Activated CD4-positive, alpha-beta memory T cell treated with anti-CD3 and anti-CD28 coated beads, Interleukin-2, amount 10 ng/mL, durations not matched to agents 7 days and 5 days (primary cell): ENCODE measurements at places on chromosomes 13 and 19. TPM values are rescaled to one million over a fixed set of nuclear protein-coding genes. Genes with fewer than 3 reads are reported as not detected.

The LHB gene
- 0.63 TPM for total RNA-seq

The CCNA1 gene
- total RNA-seq, result 3.5 TPM

The PRTN3 gene
- total RNA-seq, result not detected

The WDR88 gene
- not detected for total RNA-seq

The MTUS2 gene
- not detected for total RNA-seq

The SIGLEC8 gene
- not detected for total RNA-seq

The SHC2 gene
- total RNA-seq, result not detected

The PRSS57 gene
- total RNA-seq, result not detected

The MBD3L2 gene
- not detected for total RNA-seq

The NDFIP2 gene
- total RNA-seq, result 49.6 TPM

The MATK gene
- total RNA-seq, result 13.9 TPM

The KLK4 gene
- not detected for total RNA-seq

The ZNF99 gene
- not detected for total RNA-seq

The ZNF583 gene
- 3.9 TPM for total RNA-seq

The KLK11 gene
- total RNA-seq, result not detected

The GFY gene
- not detected for total RNA-seq

The C5AR1 gene
- not detected for total RNA-seq

The MEX3D gene
- total RNA-seq, result 7.6 TPM

The ITGBL1 gene
- not detected for total RNA-seq

The IGFL2 gene
- not detected for total RNA-seq

The ZNF30 gene
- 2.8 TPM for total RNA-seq

The TEX26 gene
- not detected for total RNA-seq

The ZNF136 gene
- total RNA-seq, result 11.0 TPM

The MLLT1 gene
- 37.2 TPM for total RNA-seq

The RAB20 gene
- 7.2 TPM for total RNA-seq

The SLAIN1 gene
- total RNA-seq, result 33.6 TPM

The FLT1 gene
- 2.0 TPM for total RNA-seq

The LYPD5 gene
- total RNA-seq, result 0.70 TPM

The NOP53 gene
- total RNA-seq, result 271 TPM

The PSG4 gene
- total RNA-seq, result not detected

The KCNN4 gene
- 71.7 TPM for total RNA-seq

The ZNF497 gene
- 1.2 TPM for total RNA-seq

The SIGLEC12 gene
- total RNA-seq, result 0.35 TPM

The KIR3DL2 gene
- 0.75 TPM for total RNA-seq

The KLF1 gene
- 0.20 TPM for total RNA-seq

The SIGLECL1 gene
- 0.18 TPM for total RNA-seq

The CCL25 gene
- not detected for total RNA-seq

The FFAR2 gene
- total RNA-seq, result not detected

The SH2D3A gene
- total RNA-seq, result 28.1 TPM

The PTH2 gene
- total RNA-seq, result not detected

The SLC8A2 gene
- total RNA-seq, result not detected

The GPATCH1 gene
- 10.8 TPM for total RNA-seq

The MIR17HG gene
- total RNA-seq, result 7.7 TPM

The ZNF226 gene
- total RNA-seq, result 17.4 TPM

The KLK2 gene
- total RNA-seq, result not detected

The APC2 gene
- not detected for total RNA-seq

The KLK8 gene
- not detected for total RNA-seq
